RCC 7860 (cell line): ENCODE measurements at places on chromosomes 2 and 18.

DNA sequence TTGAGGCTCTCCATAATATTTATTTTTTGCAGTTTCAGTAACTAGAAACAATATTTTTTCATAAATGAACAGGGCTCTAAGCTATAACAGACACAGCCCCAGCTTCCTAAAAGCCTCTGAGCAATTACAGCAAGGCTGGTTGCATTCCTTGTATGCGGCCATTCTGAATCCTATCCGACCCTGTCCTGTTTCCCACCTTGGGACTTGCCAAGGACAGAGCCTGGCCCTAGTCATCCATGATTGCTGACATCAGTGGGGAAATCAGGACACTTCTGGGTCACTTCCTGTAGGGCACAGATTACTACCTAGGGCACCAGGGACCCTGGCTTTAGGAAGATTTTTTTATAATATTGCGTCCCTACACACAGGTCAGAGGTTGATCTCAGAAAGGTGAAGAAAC is 5.5 kb downstream of the TMEM177 start:
- no peak for DNase-seq

GRCh38 chr2:123656590-123656989 is 368.5 kb upstream of the CNTNAP5 start:
- no peak for DNase-seq

DNA sequence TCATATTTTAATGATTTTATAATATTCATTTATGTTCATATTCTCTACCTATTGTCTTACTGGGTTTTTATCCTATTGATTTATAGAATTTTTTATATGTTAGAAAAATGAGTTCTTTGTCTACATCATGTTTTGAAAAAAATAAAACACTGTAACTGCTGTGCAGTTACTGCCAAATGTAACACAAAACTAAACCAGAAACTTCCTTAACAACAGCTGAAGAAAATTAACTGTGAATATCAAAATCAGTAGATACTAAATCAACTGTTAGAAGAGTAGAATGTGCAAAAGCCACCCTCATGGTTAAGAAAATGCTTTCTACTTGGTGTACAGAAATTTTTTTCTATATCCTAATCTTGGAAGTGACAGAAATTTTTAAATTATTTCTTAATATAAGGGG is 69.5 kb downstream of the PTRHD1 start:
- DNase-seq: no peak

- no peak for DNase-seq
Measured at GRCh38 chr2:26563686-26564085, 77.5 kb downstream of the CIB4 start.

GRCh38 chr2:3147651-3148530 is 229.7 kb downstream of the EIPR1 start:
- DNase-seq: no peak

- no peak for DNase-seq
Measured at GRCh38 chr2:164368896-164369295, 252.4 kb downstream of the GRB14 start.

DNA sequence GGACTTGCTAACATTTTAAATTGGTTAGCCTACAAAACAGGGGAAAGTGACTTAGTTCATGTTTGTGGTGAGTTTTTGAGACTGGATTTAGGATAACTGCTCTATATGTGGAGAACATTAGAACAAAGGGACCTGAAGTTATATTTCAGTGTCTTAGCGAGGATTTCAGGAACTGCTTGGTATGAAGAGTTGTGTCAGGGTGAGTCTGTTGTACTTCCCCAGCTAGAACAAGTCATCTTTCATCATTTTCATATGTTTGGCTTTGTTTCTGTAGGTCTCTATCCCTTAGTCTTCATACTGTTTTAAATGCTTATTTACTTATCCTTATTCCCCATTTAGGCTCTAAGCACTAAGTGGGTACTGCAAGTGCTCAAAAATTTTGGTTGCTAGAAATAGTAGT is 41.9 kb downstream of the KCMF1 start:
- no peak for DNase-seq
